Stimulated activated CD8-positive, alpha-beta memory T cell treated with anti-CD3 and anti-CD28 coated beads, Interleukin-7, amount 100 ng/mL, for 1 hour (primary cell): ENCODE measurements at places on chromosomes 7 and 10.

DNA sequence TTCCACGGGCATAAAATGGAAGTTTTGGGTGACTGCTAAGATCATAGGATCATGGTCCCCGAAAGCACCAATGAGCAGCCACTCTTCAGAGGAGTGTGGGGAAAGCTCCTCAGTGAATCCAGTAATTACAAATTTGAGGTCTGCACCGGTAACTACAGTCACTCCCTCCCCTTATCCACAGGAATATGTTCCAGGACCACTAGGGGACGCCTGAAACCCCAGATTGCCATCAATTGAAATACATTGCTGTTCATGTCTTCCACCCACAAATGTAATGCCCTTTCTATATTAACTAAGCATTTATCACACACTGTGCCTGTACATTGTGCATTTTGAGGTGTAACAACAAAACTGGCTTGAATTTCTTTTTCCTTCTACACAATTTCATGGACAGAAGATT lies 447.9 kb upstream of the PFKP start:
- DNase-seq, result no peak

- no peak for DNase-seq
These were observed 24.5 kb downstream of the PITRM1 start for GRCh38 chr10:3148041-3148440.

- no peak for DNase-seq
These were observed 69.0 kb downstream of the FOXI2 start for GRCh38 chr10:127805950-127806349.

DNA sequence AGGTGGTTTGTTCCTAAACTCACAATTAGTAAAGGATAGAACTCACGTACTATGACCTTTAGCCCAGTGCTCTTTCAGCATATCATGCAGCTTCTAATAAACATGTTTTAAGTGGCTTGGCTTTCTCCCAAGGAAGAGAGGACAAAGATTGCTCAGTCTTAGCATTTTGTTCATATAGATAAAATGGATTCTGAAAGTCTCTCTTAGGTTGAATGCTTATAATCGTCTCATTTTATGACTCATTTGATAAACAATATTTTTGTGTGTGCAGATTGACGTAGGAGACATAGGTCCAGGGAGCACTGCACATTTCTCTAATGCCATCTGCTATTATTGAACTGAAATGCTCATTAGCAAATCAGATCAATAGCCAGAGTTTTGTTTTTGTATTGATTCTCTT lies 44.8 kb downstream of the GNAT3 start:
- no peak for DNase-seq

- no peak for DNase-seq
These were observed 60.3 kb downstream of the CNTNAP2 start for GRCh38 chr7:146176860-146177259.

- DNase-seq, result no peak
These were observed 91.6 kb downstream of the AKR1D1 start for GRCh38 chr7:138167869-138168296.

- DNase-seq, result no peak
These were observed 97.2 kb upstream of the INSYN2A start for GRCh38 chr10:127293640-127294039.

GRCh38 chr7:83306502-83306901 lies 143.8 kb upstream of the PCLO start:
- DNase-seq, result no peak

GRCh38 chr10:31604096-31604495 lies 285.1 kb downstream of the ZEB1 start:
- DNase-seq, result no peak

GRCh38 chr10:78864761-78865537 lies 203.8 kb upstream of the ZMIZ1 start:
- no peak for DNase-seq

DNA sequence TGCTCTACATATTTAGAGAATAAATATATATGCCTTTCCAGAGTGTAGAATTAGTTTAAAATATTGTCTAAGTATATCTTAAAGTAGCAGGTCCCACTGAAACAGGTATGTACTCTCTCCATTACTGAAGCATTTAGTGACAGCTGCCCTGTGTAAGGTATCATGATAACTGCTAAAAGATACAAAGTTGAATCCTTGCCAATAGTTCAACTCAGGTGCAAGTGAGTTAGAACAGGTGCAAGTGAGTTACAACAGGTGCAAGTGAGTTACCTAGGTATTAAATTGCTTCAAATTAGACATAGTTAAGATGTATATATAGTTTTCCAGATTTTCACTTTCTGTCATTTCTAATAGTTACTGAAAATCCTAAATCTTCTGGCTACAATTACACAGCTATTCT lies 119.1 kb downstream of the CNOT4 start:
- DNase-seq, result no peak

DNA sequence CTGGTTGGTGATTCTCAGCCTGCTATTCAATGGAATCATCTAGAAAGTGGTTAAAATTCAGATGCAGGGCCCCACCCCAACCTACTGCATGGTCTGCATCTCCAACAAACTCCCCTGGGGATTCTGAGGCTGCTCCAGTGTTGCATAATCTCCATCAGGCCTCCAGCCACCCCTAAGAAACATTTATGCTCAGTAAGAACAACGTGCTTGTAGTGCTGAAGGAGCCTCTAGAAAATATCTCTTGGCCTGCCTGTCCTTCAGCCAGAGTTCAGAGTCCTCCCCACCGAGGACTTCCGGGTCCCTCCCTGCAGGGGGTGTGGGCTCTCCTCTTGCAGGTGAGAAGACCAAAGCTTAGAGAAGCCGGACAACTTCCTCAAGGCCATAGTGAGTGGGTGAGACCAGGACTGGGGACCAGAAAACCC lies 159.8 kb downstream of the SH3PXD2A start:
- no peak for DNase-seq

DNA sequence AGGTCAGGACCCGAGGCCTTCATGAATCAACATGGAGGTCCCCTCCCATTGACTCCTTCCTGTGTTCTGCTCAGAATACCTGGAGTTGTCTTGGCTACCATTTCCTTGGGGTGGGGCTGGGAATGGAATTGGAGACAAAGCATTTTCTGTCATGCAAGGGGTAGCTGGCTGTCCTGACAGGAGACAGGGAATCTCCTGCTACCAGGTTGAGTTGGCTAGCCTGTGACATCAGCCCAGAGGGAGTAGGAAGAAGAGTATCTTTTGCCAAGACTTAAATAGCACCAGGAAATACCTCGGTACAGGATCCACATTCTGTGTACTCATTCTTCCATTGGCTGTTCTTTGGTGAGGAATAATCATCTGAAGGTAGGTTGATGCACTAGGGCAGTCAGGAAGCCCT lies 4.9 kb downstream of the ZDHHC16 start:
- DNase-seq, result no peak

- no peak for DNase-seq
These were observed 693 bp downstream of the CREB5 start for GRCh38 chr7:28413011-28413410.

- no peak for DNase-seq
These were observed 7.7 kb upstream of the ING3 start for GRCh38 chr7:120942861-120943260.

DNA sequence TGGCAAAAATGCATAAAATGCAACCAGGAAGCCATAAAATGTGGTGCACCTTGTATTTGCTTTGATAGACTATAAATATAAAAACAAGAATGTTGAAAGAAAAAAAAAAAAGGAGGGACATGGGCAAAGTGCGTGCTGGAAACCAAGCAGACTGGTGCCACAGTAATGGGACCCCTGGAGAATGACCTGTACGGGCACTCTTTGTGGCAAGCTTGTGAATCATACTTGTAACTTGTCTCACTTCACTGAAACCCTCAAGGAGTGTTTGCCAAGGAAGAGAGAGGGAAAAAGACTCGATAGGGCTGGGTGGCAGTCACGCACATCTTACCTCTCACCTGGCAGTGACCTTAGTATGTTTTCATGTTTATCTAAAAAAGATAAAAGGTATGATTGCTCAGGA lies 1183.6 kb downstream of the GATA3 start:
- DNase-seq, result no peak

DNA sequence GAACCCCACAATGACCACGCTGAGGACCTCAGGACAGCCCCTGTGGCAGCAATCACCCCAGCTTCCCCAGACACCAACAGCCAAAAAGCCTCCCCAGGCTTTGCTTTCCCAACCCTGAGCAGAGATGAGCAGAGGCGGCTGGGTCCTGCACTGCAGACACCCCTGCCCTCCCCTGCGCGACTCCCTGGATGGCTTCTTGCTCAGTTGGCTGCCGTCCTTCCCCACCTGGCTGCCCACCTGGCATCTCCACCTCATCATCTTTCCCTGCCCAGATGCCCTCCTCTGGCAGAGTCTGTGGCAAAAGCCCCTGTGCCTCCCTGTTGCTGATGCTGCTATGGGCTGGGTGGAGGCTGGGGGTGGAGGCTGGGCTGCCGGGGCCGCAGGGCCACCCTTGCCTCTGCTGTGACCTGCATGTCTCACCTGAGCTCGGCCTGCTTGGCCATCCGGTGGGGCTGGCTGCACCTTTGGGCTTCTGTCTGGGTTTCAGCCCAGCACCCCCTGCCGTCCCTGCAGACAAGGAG lies 567.7 kb downstream of the TCERG1L start:
- DNase-seq, result no peak

GRCh38 chr7:128427289-128427891 lies 17.6 kb upstream of the IMPDH1 start:
- no peak for DNase-seq

- no peak for DNase-seq
These were observed 814 bp downstream of the HK1 start for GRCh38 chr10:69279110-69279509.

DNA sequence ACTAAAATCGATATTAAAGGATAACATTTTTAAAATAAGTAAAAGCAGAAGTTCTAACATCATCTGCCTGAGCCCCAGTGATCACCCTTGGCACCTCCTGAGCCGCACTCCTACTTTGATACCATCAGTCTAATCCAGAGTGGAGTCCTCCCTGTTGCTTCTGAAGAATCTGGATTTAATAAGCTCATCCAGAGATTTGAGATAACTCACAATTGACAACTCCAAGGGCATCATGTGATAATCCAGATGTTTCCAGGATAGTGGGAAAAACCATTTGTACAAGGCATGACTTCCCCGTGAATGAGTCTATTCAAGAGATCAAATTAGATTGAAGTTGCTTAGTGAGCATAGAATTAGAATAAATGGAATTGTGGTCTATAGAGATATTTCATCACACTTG lies 475.8 kb upstream of the C7orf33 start:
- no peak for DNase-seq

DNA sequence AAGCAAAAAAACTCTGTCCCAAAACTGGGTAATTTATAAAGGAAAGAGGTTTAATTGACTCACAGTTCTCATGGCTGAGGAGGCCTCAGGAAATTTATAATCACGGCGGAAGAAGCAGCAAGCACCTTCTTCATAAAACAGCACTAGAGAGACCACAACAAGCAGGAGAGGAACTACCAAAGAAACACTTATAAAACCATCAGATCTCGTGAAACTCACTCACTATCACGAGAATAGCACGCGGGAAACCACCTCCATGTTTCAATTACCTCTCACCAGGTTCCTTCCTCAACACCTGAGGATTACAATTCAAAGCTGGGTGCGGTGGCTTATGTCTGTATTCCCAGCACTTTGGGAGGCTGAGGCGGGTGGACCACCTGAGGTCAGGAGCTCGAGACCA lies 48.5 kb downstream of the PDIA4 start:
- no peak for DNase-seq

DNA sequence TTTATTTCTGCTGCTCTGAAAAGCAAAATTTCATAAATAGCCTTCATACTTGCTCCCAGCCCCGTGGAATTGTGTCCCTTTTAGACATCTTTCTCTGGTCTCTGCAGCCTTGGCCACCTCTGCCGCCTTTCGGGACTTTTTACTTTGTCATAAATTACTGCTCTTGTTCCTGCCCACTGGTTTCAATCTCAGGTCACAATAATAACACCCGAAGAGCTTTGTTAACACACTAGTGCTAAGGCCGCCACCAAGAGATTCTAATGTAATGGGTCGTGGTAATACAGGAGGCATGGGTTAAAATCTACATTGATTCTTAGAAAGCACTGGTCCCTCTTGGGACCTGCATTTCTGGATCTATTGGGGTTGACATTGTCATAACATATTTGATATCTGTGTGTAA lies 276.0 kb upstream of the VWC2 start:
- no peak for DNase-seq

GRCh38 chr10:86657396-86658011 lies 3.2 kb downstream of the OPN4 start:
- DNase-seq, result no peak

- no peak for DNase-seq
These were observed 11.0 kb downstream of the TWIST1 start for GRCh38 chr7:19106241-19107080.

GRCh38 chr7:25075459-25075858 lies 49.6 kb downstream of the CYCS start:
- no peak for DNase-seq

- no peak for DNase-seq
These were observed 497.3 kb downstream of the SORCS3 start for GRCh38 chr10:105138358-105138757.

DNA sequence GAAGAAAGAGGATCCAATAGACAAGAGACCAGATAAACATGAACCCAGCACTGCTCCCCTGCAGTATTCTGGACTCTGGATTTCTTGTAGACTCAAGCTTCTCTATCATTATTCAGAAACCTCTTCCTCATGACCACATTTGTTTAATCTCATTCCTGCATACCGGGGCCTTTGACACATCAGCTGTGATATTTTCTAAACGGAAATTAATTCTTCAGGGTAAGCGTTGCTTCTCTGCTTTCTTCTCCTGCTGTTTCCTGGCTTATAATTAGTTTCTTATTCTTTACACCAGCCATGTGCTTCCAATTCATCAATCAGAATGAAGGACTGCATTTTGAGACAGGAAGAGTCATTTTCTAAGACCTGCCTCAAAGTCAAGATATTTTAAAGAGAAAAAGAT lies 54.2 kb upstream of the TARP start:
- DNase-seq, result no peak

DNA sequence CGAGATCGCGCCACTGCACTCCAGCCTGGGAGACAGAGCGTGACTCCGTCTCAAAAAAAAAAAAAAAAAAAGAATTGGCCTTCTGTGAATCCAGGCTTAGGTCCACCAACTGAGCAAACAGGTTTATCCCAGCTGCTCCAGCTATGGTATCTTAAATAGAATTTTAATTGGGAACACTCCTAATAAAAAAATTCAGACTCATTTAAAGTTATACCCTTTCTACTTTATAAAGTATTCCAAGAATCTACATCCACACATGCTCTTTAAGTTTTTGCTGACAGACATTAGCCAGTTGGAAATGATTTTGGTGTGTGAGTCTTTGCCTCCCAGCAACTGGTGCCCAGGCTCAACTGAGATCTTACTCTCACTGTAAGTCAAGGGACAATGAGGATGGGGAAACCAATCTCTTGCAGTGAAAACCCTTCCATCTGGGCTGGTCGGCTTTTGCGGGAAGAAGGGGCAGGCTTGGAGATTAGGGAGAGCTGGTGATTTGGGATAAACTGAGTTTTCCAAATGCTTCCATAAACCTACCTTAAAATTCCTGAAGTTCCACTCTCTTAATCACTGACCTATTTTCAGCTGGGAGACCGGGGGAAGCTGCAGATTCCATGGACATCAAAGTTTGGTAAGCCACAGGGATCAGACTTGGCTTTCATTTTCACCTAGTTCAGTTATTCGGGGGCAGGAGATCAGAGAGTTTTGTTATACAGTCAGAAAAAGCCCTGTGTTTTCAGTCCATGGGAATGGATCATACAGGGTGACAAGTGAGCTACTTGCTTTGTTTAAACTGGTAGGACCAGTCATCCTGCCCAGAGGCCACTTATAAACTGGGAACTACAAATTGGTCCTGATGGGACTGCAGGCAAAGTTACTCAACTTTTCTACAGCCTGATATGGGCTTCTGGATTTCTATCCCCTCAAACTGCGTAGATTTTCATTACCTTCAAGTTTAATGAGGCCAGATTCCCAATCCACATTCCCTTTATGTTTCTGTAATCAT lies 89.3 kb upstream of the ZNF746 start:
- DNase-seq, result no peak

GRCh38 chr7:33692956-33693355 lies 212.4 kb upstream of the BMPER start:
- no peak for DNase-seq
